ENCODE measurements at places on chromosomes 16 and 17. TPM values are rescaled to one million over a fixed set of nuclear protein-coding genes. Genes with fewer than 3 reads are reported as not detected.
A peak's percentile ranks its signal among the peaks of the same experiment; 100 is the strongest.

- no peak for DNase-seq
Observed at GRCh38 chr16:79210607-79211006, 389.9 kb downstream of the MAF start.

DNA sequence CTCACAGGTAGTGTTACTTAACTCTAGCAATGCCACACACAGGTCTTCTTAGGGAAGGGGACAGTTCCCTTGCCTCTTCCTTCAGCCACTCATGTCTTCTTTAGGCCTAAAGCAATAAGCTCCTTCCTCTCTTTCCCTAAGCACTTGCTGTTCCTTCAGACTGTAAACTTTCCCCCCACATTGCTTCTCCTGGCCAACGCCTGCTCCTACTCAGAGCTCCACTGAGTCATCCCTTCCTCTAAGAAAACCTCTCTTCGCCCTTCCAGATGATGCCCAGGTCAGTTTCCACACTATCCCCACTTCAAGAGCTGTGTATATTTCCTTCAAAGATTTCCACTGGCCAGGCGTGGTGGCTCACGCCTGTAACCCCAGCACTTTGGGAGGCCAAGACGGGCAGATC lies 12.5 kb upstream of the EPOP start:
- no peak for DNase-seq

GRCh38 chr16:58324792-58325191 lies 30.0 kb upstream of the PRSS54 start:
- no peak for DNase-seq

GRCh38 chr16:11553371-11553770 lies 33.3 kb downstream of the LITAF start:
- no peak for DNase-seq

DNA sequence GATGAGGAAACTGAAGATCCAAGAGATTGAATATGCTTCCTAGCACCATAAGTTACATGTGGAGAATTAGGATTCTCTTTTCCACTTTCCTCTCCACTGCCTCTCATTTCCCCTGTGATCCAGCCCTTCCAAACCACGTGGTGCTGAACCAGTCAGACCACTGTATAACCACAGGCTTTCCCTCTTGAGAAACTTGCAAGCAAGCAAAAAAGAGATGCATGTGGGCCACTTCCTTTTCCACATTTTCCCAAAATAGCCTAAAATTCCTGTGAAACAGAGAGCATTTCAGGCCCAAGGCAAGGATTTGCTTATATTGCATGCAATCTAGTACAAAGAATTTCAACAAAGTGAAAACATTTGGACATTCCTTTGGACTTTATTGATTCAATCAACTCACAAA lies 59.3 kb upstream of the KSR1 start:
- no peak for DNase-seq

GRCh38 chr16:67734731-67735201 lies 15.7 kb upstream of the GFOD2 start:
- DNase-seq: no peak

GRCh38 chr17:47295037-47295873 lies 28.5 kb upstream of the EFCAB13 start:
- no peak for DNase-seq

DNA sequence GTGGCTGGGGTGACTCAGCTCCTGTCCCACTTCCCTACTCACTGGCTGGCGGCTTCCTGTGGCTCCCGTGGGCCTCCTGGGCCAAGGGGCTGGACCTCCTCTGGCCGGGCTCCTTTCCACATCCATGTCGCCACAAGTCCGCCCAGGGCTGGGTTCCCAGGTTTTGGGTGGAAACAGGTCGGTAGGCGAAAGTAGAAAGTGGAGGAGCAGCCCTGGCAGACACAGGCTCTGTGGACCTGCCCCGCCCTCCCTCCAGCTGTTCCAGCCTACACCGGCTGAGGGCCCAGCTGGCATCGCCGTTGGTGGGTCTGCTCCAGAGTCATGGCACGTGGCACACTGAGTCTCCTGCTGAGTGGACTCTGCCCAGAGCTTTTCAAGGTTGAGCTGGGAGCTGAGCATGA lies 28.7 kb downstream of the GSE1 start:
- peak; percentile 58 for DNase-seq

DNA sequence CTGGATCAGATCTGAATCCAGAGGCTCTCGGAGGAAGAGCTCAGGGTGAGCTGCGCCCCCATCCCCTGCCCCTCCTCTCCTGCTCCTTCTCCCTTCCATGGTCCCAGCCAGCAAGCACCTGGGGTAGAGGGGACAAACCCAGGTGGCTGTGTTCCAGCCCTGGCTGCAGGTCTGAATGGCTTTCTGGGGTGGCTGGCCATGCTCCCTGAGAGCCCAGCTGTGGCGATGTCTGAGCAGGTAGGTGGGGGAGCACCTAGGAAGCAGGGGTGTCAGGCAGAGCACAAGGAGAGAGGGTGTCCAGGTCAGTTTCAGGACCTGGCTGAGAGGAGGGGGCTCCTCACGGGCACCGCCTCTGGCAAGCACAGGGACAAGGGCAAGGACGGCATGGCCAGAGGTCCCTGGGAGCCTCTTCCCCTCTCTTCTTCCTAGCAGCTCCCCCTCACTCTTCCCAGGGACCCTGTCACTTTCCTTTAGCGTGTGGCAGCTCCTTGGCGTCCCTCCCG lies 310.0 kb downstream of the SEC14L1 start:
- no peak for DNase-seq

DNA sequence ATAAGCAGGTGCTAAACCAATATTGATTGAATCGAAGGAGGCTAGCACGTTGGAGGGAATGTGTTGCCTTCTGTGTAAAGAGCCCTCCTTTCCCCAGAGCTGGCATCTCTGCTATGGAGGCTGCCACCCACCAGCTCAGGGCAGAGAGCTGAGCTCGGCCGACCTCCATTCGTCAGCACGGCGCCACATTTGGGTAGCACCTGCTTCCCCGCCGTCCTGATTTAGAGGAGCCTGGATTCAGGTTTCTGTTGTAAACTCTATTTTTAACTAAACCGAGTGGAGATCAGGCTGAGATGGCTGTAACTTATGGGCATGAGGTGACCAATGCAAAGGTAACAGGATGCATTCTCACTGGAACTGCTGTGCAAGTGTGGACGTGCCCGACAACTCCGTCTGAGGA lies 172.5 kb downstream of the CCDC182 start:
- no peak for DNase-seq

GRCh38 chr16:69931631-69932030 lies 19.5 kb upstream of the CLEC18A start:
- DNase-seq: no peak

DNA sequence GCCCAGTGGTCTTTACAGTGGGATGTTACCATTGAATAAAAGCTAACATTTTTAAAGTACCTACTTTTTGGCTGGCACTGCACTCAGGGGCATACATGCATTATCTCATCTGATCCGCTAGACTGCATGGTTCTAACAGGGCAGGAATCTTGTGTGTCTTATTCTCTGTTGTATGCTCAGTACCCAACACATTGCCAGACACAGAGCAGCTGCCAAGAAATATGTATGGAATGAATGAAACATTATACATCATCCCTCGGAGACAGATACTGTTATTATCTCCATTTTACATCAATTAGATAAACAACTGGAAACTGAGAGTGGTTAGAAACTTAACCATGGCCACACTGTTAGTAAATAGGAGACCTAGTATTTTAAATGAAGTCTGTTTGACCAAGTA lies 74.1 kb upstream of the CDH11 start:
- no peak for DNase-seq

DNA sequence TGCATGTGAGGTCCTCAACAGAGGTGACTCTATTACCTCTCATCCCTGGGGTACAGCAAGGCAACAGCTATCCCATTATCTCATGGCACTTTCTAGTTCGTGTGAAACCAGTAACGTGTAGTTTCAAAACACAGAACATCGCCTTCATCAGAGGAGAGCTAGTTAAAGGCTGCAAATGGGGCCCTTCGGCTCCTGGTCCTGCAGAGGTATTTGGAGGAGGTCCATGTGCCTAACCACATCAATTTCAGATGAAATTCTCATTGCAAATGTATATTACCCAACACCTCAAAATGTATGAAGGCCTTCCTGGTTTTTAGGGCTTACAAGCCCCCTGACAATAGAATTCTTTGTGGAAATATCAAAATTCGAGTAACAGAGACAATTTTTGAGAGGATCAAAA lies 95.7 kb upstream of the PSMD7 start:
- DNase-seq: no peak

DNA sequence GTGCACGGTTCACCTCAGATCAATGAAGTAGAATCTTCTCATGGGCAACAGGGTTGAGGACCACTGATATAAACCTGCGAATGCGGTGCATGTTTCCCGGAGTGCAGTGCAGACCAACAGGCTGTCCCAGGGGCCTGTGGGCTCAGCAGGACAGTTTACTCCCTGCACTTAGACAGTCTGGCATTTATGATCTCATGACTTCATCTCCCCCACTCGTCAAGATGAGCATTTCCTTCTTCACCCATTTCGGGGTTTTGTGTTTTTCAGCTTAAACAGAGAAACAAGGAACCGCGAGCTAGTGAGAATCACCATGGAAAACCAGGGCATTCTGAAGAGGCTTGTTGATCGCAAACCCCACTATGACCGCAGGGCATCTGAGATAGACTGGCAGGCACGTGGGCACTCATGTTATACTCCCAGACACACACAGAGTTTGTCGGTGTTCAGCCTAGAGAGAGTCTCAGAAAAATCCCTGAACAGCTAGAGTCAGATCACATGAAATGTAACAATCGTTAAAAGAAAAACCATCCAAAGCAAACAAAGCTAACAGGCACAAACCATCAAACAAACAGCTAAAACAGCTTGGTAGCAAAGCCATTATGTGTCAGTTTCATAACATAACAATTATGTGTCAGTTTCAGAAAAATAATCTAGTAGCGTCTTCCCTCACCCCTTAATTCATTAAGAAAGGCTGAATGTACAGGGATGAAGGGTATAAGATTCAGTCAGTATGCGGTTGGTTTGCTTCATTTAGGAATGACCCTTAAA lies 2.9 kb downstream of the CFAP97D1 start:
- DNase-seq: no peak

DNA sequence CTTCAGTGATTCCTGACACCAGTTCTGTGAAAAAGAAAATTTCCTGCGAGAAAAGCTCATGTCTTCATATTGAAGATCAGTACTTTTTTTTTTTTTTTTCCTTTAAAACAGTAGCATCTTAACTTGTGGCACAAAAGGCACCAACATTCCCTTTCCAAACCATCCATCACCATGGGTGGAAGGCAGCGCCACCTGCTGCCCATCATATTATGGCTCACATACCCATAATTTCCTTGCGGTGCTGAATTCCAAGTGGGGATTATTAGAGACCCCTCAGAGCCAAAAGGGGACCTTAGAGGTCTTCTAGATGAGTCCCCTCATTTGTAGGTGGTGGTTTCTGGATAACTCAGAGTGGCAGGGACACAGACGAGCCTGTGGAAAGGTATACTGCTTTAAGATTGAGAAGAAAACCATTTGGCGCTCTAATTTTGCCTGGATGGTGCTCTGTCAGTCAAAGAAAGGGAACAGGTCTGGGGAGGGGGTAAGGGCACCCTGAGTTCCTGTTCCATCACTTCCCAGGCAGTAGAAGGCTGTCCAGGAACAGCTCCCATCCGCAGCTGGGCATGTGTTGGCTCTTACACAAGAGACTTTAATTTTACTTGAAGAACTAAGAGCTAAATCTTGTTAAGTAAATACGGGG lies 7.9 kb upstream of the SOST start:
- DNase-seq: no peak

DNA sequence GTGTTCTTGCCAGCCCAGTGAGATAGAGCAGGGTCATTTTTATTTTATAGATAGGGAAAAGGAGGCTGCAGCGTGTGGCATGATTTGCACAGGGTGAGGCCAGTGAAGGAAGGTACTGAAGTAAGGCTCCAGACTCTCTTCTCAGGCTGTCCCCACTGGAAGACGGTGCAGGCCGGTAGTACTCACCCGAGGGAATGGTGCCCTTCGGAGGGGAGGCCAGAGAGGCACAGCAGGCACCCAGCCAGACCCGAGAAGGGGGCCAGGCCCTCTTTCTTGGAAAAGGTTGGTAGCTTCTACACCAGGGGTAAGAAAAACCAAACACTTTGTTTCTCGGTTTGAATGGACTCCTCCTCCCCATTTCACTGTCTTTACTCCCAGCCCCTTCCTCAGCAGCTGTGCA lies 288 bp downstream of the ANKRD40CL start:
- no peak for DNase-seq

DNA sequence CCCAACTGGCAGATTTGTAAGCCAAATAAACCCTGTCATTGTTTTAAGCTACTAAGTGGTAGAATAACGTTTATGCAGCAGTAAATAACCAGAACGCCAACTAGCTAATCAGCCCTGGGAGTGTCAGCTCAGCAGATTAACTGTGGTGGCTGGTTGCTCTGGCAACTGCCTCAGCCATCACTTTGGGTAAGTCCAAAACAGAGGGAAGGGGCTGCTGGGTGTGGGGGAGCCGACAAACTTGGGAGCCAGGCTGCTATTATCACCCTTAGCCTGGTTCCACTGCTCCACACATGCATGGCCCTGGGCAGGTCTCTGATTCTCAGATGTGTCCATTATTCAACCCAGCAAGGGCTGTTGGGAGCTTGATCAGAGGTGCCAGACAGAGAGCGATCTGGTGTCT lies 22.2 kb upstream of the RHOT1 start:
- DNase-seq: no peak

DNA sequence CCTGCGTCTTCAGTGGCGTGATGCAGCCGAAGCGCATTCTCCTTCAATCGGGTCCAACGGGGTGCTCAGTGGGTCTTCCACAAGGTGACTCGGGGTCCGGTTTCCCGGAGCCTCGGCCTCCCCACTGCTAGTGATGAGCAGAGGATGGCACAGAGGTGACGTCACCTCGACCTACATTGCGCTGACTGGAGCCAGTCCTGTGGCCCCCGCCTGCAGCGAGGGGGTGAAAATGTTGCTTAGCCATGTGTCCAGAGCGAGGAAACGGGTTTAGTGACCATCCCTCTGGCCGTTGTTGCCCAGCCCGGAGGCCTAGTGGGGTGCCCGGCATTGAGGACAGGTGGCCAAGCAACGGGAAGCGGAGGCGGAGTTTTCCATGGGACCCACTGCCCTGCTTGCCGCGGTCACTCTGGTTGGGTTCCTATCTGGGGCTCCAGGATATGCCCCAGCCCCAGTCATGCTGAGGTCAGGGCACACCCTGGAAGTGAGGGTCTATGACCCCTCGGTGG lies 190.6 kb upstream of the CIBAR2 start:
- no peak for DNase-seq

Gene DBNDD1
- polyA plus RNA-seq: 1.4 TPM

Gene TP53TG3B
- polyA plus RNA-seq: not detected

Gene BEAN1
- polyA plus RNA-seq: 0.30 TPM

Gene KRTAP2-2
- not detected for polyA plus RNA-seq

Gene PRKCA
- polyA plus RNA-seq: 3.4 TPM

Gene KRTAP17-1
- not detected for polyA plus RNA-seq

Gene NOTUM
- 0.80 TPM for polyA plus RNA-seq

Gene C1QBP
- 150 TPM for polyA plus RNA-seq
